ENCODE measurements at places on chromosomes 5 and 9. TPM values are rescaled to one million over a fixed set of nuclear protein-coding genes. Genes with fewer than 3 reads are reported as not detected.

DNA sequence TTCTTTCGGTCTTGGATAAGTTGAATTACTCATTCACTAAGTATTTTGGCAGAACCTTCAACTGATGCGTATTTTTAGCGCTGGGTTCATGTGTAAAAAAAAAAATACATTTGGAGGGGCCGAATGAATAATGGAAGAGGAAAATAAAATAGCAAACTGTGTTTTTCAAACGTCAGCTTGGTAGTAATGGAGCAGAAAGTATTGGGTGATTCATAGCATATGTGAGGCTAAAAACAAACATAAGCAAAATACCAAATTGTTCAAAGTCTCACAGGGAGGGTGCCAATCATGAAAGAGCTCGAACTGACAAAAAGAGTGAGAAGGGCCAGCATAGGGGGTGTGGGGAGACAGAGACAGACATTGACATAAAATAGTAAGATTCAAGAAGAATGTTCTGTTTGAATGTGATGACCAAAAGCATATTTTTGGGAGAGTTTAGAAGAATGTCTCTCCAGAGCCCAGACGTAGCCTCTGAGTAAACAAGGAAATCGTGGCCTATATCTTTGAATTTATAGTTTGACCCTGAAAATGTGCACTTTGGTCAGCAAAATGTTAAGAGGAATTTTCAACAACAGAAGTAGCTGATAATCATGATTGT lies 174.9 kb upstream of the HMHB1 start:
- H3K4me3 ChIP-seq = no peak overlapping the region
- H3K27ac ChIP-seq = no peak overlapping the region
- H3K36me3 ChIP-seq = no peaks in the 10 kb centered on the region
- H3K4me1 ChIP-seq = peaks cover 5% of the 10 kb centered on the region

- H3K4me1 ChIP-seq = peaks cover 7% of the 10 kb centered on the region
- H3K27me3 ChIP-seq = peaks cover 2% of the 10 kb centered on the region
- no peak overlapping the region for H3K27ac ChIP-seq
Observed at GRCh38 chr5:174529925-174530681, 194.3 kb upstream of the MSX2 start.

DNA sequence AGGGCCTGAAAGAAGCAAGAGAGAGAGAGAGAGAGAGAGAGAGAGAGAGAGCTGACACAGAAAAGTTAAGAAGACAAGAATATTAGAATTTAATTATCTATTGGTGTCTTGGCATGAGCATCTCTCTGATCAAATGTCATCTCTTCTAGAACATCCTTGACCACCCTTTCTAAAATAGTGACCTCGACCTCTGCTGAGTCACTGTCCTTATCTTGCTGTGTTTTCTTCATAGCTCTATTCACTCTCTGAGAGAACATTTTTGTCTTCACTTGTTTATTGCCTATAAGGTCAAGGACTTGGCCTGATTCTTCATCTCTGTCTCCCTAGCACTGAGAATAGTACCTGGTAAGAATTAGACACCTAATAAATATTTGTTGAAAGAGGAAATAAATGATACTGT lies 383.8 kb upstream of the RPS23 start:
- no peaks in the 10 kb centered on the region for H3K4me1 ChIP-seq
- H3K36me3 ChIP-seq = no peaks in the 10 kb centered on the region
- no peak overlapping the region for H3K4me3 ChIP-seq
- no peaks in the 10 kb centered on the region for H3K27me3 ChIP-seq
- H3K27ac ChIP-seq = no peak overlapping the region
- no peak for DNase-seq

DNA sequence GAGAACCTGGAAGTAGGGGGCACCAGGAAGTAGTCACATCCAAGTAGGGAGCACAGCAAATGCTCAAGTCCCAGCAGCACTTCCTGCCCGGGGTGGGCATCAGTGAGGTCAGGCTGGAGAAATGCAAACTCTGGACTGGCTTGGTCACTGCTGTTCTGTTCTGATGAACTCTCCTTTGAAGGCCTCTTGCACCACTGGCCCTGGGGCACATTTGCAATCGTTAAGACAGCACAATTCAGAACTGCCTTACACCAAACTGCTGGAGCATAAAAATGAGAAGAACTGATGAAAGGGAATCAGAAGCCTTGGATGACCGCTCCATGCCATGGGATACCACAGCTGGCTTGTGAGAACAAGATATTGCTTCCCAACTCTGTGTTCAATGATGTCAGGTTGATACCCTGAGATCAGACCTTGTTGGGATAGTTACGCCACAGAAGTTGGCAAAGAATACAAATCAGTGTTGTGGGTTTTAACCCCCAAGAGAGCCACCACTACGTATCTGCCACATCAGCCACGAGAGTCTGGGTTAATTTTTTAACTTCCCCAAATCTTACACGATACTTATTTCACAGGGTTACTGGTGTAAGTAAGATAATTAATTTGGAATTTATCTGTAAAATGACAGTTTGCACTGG lies 42.3 kb upstream of the ZSWIM6 start:
- no peak overlapping the region for H3K4me3 ChIP-seq
- no peaks in the 10 kb centered on the region for H3K27me3 ChIP-seq
- no peaks in the 10 kb centered on the region for H3K36me3 ChIP-seq

DNA sequence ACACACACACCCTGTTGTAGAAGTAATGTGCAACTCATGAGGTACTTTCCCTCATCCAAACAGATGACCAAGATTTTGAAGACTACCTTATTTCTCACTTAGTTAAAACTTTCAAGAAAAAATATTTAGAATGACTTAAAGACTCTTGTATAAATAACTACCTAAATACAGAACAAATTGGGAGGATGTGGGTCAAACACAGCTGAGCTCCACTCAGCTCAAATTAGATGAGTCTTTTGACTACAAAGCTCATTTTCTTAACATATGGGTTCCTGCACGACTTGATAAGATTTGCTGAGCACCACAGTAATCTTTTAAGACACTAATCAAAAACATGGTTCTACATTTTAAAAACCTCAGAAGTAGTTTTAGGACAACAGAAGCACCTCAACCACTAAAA lies 8.9 kb downstream of the MTX3 start:
- H3K27me3 ChIP-seq = no peaks in the 10 kb centered on the region
- peaks cover 81% of the 10 kb centered on the region for H3K36me3 ChIP-seq
- H3K27ac ChIP-seq = no peak overlapping the region
- H3K4me3 ChIP-seq = no peak overlapping the region

- H3K4me1 ChIP-seq = peaks cover 13% of the 10 kb centered on the region
- H3K27me3 ChIP-seq = no peaks in the 10 kb centered on the region
- no peak for DNase-seq
- no peak overlapping the region for H3K4me3 ChIP-seq
- H3K36me3 ChIP-seq = no peaks in the 10 kb centered on the region
Observed at GRCh38 chr9:76643399-76644117, 120.7 kb upstream of the PCA3 start.

Gene ZFP37
- 4.4 TPM for total RNA-seq

All from H1 (cell line).